ENCODE measurements at places on chromosomes 11 and 22.

DNA sequence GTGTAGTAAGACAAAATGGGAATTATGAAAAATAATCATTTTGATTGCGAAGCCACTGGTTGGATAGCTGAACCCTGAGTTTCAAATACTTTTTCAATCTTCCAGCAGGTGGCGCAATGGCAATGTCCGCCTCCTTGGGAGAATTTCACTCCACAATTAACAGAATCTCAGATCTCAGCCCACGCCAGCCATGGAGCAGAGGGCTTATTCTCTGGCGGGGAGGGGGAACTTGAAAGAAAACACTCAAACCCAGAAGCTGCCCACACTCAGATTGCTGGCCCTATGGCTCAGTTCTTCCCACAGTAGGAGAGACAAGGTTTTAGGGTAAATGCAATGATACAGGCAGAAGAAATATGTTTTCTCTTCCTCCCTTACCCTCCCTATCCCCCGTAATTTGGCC is 38.7 kb upstream of the RCN1 start:
- peak; percentile 53 for DNase-seq

- no peak for DNase-seq
Observed at GRCh38 chr11:45546366-45546765, 119.1 kb downstream of the CHST1 start.

- DNase-seq, result no peak
Observed at GRCh38 chr22:40654522-40655167, 18.1 kb upstream of the MRTFA start.

DNA sequence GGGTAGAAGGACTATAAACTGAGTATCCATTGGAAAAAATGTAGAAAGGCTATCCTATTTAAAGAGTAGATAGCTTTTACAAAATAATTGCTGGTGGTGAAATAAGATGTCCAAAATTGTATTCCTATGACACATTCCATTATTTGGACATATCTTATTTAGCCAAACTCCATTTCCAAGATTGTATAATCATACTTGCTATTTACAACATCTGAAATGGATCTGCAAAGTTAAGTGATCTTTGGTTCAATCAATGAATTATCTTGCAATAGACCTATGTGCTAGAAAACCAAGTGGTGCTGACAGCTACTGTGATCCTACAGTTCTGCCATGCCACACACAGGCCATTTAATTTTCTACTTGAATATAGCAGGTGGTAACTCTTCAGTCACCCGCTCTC is 11.0 kb upstream of the BLID start:
- no peak for DNase-seq

- no peak for DNase-seq
Observed at GRCh38 chr11:1397146-1397861, 7.6 kb downstream of the BRSK2 start.

DNA sequence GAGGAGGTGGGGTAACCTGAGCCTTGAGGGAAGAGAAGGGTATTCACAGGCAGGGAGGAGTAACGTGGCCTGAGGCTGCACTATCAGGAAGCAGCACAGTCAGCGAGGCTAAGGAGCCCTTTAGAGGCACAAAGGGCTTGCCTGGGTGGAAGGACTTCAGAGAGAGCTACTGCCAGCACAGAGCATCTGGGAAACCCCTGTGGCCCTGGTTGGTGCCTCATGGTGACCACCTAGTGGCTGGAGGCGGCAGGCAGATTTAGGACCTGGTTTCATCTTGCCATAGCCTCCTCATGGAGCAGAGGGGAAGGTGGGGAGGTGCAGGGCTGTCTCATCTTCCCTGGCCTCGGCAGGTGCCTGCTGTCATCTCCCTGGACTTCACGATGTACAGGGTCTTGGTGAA is 64.5 kb downstream of the MPPED1 start:
- DNase-seq, result no peak

- DNase-seq, result no peak
Observed at GRCh38 chr11:93822359-93822758, 28.1 kb downstream of the VSTM5 start.

GRCh38 chr11:3157381-3158130 is 7.6 kb downstream of the OSBPL5 start:
- DNase-seq, result no peak

GRCh38 chr11:73797457-73797856 is 9.8 kb downstream of the MRPL48 start:
- DNase-seq, result no peak

- no peak for DNase-seq
Observed at GRCh38 chr11:19890308-19890707, 177.7 kb downstream of the NAV2 start.

GRCh38 chr11:76670485-76671236 is at the start of gene LRRC32:
LRRC32 (minus strand) TSS chr11:76670747; CDS start chr11:76665954, 4,793 bp downstream.
- DNase-seq, result peak; percentile 46

DNA sequence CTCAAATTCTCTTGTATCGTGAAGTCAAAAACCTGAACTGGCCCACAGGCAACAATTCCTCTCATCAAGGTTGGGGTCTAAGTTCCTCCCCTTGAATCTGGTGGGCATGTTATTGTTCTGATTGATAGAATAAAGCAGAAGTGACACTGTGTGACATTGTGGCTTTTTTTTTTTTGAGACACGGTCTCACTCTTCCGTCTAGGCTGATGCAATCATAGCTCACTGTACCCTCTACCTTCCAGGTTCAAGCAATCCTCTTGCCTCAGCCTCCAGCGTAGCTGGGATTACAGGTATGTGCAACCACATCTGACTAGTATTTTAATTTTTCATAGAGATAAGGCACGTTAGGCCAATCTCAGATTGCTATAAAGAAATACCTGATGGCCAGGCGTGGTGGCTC is 8.9 kb upstream of the PELI3 start:
- no peak for DNase-seq

- DNase-seq, result no peak
Observed at GRCh38 chr11:84947970-84948580, 679.1 kb downstream of the DLG2 start.

DNA sequence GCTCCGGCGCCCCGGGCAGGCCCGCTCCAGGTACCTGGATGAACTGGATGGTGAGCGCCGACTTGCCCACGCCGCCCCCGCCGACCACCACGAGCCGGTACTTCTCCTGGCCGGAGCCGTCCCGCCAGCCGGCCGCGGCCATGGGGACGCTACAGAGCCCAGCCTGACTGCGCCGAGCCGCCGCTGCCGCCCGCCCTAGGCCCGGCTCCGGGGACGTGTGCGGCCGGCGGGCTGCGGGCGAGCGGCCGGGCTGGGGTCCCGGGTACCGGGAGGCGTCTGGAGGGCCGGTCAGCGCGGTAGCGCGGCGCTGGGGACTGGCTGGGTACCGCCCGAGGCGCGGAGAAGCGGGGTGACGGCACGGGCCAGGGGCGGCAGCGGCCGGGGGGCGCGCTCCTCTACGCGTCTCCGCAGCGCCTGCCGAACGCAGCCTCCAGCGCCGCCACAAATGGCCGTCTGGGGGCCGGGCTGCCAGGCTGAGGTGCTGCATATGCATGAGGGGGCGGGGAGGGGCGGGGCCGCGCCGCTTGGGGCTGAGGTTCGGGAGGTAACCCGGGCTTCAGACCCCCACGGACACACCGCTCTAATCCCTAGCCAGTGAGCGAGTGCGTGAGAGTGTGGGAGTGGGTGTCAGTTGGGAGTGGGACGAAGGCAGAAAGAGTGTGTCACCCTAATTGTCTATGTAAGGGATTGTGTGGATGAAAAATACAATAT is at the start of gene RRAS2:
TSS of gene RRAS2 (minus strand) at position 455 of the 711 bp plus-strand sequence. CDS start at position 142, 313 bp downstream.
- DNase-seq, result peak; percentile 78

GRCh38 chr11:72618803-72619202 is 55.4 kb downstream of the PDE2A start:
- no peak for DNase-seq

GRCh38 chr22:43439368-43440103 is 27.7 kb downstream of the MPPED1 start:
- no peak for DNase-seq

GRCh38 chr22:40176921-40177737 is 596 bp upstream of the TNRC6B start:
- peak; percentile 75 for DNase-seq

- DNase-seq, result peak; percentile 42
Observed at GRCh38 chr11:123653827-123654565, 428 bp downstream of the SCN3B start.

DNA sequence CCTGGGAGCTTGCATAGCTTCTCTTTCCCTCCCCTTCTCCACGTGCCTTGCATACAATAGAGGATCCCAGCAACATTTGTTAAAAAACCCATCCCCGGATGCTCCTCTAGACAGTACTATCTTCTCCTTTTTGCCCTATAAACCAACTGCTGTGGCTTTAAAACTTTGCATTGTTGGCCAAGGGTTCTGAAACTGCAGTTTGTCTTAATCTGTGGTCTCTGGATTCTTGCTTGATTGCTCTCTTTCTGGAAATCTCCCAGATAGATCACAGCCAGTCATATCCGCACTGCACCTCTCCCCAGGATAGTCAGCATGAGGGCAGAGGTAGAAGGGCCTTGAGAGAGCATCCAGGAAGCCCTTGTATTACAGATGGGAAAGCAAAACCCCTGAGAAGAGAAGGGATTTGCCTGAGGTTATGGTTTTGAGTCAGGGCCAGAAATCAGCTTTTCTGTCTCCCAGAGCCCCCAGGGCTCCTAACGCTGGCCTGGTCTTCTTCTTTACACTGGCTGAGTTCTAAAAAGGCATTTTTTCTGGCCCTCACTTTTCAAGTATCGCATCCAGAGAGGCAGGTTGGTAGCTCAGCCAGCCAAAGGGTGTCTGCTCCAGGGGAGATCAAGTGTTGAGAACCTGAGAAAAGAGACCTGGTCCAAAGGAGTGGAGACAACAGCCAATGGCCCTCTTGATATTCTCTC is 70.6 kb downstream of the ADM start:
- no peak for DNase-seq

GRCh38 chr11:59528711-59529110 is 17.4 kb downstream of the OR4D9 start:
- DNase-seq, result no peak

DNA sequence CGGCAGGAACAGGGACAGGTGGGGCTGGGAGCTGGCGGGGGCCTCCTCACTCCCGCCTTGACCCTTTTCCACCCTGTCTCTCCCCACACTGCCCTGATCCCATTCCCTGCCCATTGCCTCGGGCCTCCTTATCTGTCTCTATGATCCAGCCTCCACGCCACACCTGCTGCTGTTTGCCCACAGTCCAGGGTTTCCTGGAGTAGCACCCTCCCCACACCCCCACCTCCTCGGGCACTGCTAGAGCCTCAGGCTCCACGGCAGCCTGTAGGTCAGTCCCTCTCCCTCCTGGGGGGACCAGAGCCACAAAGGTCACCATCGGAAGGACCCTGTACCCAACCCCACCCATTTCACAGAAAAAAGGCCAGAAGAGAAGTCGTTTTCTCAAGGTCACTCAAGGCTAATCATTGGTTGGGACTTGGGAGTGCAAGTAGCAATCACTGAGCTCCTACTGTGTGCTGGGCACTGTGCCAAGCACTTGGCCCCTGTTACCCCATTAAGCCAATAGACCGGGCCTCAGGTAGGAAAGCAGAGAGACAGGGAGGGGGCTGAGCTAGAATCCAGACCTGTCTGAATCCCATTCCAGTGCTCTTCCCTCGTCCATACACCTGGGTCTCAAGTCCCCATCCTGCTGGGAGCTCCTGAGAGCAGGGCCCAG is 71.8 kb downstream of the PDE2A start:
- DNase-seq, result no peak

GRCh38 chr22:43110927-43111623 is 525 bp downstream of the BIK start:
- peak; percentile 53 for DNase-seq

- DNase-seq, result no peak
Observed at GRCh38 chr11:125223901-125224361, 59.4 kb downstream of the PKNOX2 start.

DNA sequence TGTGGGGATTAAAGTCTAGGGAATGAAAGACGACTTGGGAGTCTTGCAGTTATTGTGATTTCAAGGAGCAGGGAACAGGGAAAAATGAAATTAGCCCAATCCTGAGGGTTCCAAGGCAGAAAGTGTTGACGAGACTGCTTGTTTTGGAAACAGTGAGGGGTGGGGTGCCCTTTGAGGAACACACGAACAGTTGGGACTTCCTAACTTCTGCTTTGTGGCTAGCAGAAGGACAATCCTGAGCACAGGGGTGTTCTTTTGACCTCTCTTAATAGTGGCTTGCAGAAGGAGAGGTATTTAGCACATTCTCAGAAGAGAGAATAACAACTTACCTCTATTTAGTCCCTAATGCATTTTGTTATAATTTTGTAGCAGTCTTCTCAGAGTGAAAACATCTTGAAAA is 545.9 kb upstream of the ARHGAP42 start:
- no peak for DNase-seq

DNA sequence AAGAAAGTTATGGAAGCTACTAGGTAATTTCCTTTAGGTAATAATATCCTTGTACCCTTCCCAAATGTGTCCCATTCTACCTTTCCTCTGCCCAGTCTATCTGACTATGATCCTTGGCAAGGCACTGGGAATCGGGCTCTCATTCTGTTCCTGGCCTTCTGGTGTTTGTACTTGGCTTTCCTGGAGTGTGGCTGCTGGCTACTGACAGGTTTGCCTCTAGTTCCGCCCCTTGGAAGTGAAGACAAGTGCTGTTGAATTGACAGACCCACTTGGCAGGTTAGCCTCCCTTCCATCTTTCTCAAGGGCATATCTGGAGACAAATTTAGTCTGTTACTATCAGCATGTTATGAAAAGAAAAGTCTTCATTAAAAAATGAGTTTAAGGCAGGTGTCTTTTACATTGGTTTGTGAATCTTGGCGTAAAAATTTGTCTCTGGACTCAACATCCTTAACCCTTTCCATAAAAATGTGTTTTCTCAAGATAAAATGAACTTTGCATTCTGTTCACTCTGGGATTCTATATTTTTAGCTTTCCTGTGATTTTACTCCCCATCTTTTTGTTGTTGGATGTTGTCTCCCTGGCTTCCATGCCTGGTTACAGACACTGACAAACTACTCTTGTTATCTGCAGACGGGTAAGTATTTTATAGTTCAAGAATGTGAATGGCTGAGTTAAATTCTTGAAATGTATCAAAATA is 287.4 kb upstream of the PDGFD start:
- DNase-seq, result no peak

DNA sequence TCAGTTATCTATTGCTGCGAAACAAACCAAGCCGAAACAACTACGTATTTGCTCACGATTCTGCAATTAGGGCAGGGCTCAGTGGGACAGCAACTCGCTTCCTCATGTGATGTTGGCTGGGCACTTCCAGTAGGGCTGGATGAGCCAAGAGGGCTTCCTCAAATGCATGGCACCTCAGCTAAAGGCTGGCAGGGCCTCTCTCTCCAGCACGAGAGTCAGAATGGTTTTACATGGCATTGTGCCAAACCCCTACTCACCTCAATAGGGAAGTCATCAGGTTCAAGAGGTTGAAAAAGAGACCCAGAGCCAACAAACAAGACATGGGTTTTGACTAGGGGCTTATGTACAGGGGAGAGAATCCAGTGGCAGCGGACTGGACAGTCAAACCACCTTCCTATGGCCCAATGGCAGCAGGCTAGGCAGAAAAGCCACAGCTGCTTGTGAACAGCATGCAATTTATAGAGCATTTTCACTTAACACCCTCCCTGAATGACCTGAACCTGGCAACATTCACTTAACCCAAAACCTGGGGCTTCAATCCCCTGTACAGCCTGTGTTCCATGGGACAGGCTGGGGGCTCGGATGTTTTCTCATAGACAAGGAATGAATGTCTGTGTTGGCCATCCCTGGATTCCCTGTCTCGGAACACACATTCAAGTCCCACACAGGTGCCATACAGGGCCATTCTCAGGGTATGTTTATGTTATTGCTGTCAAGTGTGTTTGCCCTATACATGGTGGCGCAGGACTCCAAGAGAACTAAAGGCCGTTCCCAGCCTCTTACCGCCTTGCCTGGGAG is 154.2 kb upstream of the NAV2 start:
- DNase-seq, result no peak

- no peak for DNase-seq
Observed at GRCh38 chr11:132535830-132536229, 996.5 kb downstream of the OPCML start.

GRCh38 chr11:41950470-41951143 is 491.2 kb upstream of the LRRC4C start:
- DNase-seq, result no peak

Data from stimulated activated CD4-positive, alpha-beta T cell treated with anti-CD3 and anti-CD28 coated beads, Interleukin-2, amount 100 ng/mL, for 24 hours (primary cell).